ENCODE measurements at places on chromosomes 12 and 14.

DNA sequence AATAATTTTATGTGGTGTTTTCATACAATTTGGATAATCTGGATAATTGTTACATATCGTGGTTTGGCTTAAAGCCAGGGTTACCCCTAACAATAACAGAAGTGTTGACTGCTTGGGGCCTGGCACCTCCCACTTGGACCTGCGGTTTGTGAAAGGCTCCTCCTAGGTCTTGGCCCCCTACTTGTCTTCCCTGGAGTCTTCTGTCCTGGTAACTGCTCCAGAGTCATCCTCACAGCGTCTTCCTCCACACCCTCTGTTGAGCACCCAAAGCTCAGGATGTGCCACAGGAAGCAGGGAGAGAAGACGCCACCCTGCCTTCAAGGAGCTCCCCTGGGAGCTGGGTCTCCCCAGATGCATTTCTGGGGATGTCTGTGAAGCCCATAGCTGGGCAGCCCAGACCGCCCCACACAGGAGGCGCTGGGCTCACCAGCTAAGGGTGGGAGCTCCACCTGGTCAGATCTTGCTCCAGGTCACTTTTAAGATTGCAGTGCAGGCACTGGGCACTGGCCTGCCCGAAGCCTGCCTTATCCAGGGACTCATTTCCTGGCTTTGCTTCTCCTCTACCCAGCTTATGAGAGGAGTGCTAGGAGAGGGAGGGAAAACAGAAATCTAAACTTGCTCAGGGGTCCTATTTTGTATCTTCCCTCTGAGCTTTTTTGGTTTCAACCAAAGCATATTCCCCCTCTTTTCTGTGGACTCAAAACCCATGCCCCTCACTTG, 98.2 kb downstream of the ZFP36L1 start:
- H3K36me3 ChIP-seq: no peaks in the 10 kb centered on the region
- peak; percentile 66 for DNase-seq
- no peak overlapping the region for H3K4me3 ChIP-seq
- peaks cover 38% of the 10 kb centered on the region for H3K4me1 ChIP-seq

DNA sequence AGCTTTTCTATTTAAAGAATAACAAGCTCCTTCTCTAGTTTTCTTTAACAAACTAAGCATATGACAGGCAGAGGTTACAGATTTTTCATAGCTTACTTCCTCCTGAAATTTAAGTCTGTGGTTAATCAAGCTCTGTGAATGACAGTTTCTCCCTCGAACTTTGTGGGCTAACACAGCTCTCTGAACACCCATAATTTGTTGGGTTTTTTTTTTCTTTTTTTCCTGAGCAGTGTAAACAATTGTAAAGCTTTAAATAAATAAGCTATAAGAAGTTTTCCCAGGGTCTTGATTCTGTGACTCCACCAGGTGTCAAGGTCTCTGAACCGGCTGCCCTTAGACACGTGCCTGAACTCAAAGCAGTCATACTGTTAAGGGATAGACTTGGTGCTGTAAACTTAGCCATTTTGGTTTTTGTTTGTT, 128.1 kb upstream of the AMIGO2 start:
- H3K27me3 ChIP-seq: no peaks in the 10 kb centered on the region
- no peak for DNase-seq
- H3K4me1 ChIP-seq: peaks cover 3% of the 10 kb centered on the region
- no peak overlapping the region for H3K4me3 ChIP-seq

DNA sequence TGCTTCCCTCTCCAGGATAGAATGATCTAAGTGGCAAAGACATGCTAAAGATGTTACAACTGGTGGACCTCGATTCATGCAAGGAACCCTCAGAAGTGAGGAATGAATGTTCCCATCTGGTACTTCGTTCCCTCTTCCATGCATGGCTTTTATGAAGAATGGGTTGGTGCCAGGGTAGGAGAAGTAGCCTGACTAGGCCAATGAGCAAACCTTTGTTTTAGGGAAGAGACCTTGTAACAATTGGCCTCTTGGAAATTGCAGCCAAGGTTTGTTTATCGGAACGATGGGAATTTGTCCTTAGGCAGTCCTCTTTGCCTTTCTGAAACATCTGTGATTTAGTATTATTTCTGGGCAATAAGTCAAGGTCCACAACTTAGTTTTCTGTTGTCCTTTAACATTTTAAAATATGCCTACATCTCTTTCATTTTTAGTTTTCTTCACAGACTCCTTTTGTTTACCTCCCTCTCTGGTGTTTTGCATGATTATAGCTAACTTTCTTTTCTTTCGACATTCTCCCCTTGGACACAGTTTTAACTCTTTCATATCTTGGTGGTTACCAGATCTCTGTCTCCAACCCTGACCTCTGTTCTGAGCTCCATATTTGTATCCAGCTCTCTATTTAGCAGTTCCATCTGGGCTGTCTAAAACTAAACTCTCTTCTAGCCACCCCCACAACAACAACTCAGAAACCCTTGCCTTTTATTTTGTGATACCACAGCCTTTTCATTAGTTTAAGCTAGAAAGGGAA, 70.0 kb downstream of the DIP2B start:
- H3K36me3 ChIP-seq: no peaks in the 10 kb centered on the region
- no peak for DNase-seq
- no peaks in the 10 kb centered on the region for H3K27me3 ChIP-seq
- H3K27ac ChIP-seq: no peak overlapping the region

DNA sequence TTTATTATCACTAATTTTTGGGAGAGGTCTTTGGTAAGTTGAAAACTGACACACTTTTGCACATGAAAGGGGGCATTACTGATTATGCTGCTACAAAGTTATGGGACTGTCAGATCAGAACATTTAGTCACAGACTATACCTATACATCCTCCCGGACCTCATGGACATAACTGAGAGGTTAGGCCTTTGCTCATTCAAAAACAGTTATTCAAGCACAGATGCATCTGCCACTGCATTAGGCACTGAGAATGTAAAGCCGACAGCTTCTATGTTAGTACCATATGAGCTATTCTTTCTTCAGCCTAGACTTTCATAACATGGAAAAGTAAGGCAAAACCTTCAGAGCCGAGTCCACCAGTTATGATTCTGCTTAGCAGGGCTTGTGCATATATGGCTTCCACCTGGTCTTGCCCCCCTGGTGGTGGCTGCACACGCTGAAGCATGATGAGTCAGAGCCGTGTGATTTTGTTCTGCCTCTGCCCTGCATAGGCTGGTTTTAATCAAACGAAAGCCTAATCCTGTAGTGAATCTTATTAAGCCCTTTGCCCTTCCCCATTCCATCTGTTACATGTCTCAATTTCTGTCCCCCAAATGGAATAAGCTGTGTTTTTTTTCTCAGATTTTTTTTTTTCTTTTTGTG, 21.8 kb upstream of the RNU6-8 start:
- H3K4me1 ChIP-seq: peaks cover 12% of the 10 kb centered on the region
- peak; percentile 62 for DNase-seq
- no peaks in the 10 kb centered on the region for H3K36me3 ChIP-seq
- no peaks in the 10 kb centered on the region for H3K27me3 ChIP-seq

DNA sequence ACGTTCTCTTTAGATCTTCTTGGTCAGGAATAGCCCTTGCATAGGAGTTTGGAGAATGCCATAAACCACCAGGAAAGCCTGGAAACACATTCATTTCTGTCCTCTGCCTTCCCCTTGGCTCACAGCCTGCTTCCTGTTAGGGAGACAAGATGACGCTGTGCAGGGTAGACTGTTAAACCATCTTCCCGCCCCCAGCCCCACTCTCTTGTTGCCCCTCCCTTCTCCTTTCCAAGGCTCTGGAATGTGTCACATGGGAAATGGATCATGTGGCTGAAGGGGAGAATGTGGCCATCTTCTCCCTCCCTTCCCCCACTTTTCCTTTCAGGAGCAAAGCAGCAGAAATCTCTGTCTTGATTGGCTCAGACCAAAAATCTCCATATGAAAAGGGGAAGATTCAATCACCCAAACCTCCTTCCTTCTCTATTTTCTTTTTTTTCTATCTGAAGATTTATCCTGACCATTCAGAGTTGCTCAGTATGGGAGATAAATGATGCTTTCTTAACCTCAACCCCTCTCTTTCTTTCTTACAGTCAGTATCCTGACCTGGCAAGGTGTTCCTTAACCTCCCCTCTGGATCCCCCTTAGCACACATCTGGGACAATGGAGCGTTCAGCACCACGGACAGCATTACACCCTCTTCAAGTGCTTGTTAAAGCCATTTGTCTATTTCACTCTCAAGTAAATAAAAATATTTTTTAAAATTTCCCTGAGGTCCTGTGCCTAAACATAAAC, 11.4 kb downstream of the GPR19 start:
- peaks cover 10% of the 10 kb centered on the region for H3K27me3 ChIP-seq
- no peak overlapping the region for H3K4me3 ChIP-seq
- no peaks in the 10 kb centered on the region for H3K4me1 ChIP-seq
- no peak for DNase-seq
- H3K36me3 ChIP-seq: no peaks in the 10 kb centered on the region
- H3K27ac ChIP-seq: no peak overlapping the region

- no peak overlapping the region for H3K27ac ChIP-seq
- no peak overlapping the region for H3K4me3 ChIP-seq
- no peak for DNase-seq
- peaks cover 13% of the 10 kb centered on the region for H3K4me1 ChIP-seq
Measured at GRCh38 chr14:70921669-70922068, 14.4 kb downstream of the PCNX1 start.
